ENCODE measurements at places on chromosomes 1 and 21. TPM values are rescaled to one million over a fixed set of nuclear protein-coding genes. Genes with fewer than 3 reads are reported as not detected.

MCOLN2 gene
- total RNA-seq = 0.15 TPM

CDK18 gene
- 27.4 TPM for total RNA-seq

DENND2C gene
- 2.4 TPM for total RNA-seq

APCS gene
- total RNA-seq = not detected

GUCA2A gene
- total RNA-seq = not detected

C1QB gene
- 43.6 TPM for total RNA-seq

OR2T5 gene
- total RNA-seq = not detected

A3GALT2 gene
- not detected for total RNA-seq

C1orf210 gene
- 0.72 TPM for total RNA-seq

ABCG1 gene
- 4.8 TPM for total RNA-seq

PGLYRP3 gene
- total RNA-seq = not detected

TTC24 gene
- not detected for total RNA-seq

JAK1 gene
- 132 TPM for total RNA-seq

AMPD1 gene
- 0.13 TPM for total RNA-seq

Data from ovary (tissue), 10 donors.